Kasumi-1 (cell line): ENCODE measurements at places on chromosomes 6 and 20.
A peak's percentile ranks its signal among the peaks of the same experiment; 100 is the strongest.

GRCh38 chr6:159829526-159829925 is 29.4 kb downstream of the PNLDC1 start:
- DNase-seq = peak; percentile 82

DNA sequence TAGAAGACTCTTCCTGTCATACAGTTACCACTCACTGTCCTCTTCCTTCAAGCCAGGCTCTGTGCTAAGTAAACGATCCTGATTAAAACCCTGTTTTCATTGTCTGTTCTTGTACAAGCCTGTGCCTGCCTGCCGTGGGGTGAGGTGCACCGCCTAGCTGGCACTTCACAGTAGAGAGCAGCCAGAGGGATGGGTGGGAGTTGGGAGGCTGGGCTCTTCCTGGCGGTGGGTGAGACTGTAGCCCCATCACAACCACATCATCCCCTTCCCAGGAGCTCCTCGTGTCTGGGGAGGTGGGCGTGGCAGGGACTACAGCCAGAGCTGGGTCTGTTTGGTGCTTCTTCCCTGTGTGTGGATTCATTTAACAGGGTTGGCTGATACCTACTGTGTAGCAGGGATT is 382.0 kb downstream of the TAF4 start:
- no peak for DNase-seq

GRCh38 chr6:46104209-46104608 is 25.6 kb upstream of the ENPP4 start:
- no peak for DNase-seq

- no peak for DNase-seq
These were observed 22.0 kb upstream of the L3MBTL3 start for GRCh38 chr6:129996387-129996786.

- DNase-seq = no peak
These were observed 4.4 kb downstream of the SMIM13 start for GRCh38 chr6:11098004-11098403.

DNA sequence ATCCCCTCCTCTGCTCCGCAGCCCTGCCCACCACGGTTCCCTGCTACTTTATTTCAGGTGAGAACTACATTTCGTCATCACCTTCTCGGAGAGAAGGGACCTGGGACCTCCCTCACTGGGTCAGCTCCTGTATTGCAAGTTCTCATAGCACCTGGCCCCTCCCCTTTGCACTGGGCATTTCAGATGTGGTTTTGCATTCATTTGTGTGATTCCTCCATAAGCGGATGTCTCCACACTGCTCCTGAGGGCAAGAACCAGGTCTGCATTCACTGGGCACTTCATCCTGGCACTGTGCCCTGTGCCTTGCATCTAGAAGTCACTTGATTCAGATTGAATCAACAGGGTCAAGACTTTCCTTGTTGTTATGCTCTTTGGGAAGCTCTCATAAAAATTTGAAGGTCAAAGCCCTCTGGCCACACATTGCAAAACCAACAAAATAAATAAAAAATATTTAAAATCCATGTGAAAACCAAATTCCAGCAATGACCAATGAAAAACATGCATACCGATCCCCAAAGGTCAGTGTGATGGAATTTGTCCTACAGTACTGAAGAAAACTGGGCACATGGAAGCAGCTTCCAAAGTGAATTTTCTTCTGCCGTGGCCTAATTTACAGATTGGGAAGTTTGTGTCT is 89.1 kb upstream of the F13A1 start:
- DNase-seq = no peak

- peak; percentile 59 for DNase-seq
These were observed 231.9 kb downstream of the PKHD1 start for GRCh38 chr6:51855310-51856082.

DNA sequence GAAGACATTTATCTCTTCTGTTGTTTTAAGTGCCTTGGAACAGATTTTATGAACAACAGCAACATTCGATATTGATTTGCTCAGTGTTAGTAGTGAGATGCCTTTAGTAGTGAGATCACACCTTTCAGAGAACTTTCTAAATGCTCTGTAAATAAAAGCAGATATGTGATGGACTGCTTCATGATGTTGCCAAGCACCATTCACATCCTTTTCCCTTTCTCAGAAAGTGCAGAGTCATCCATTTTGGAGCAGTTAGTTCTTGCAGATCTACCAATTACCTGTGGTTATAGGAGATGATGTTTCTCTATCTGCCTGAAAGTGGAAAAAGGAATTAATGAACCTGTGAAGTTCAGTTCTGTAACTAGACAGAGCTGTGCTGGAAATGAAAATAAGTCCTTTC is 27.0 kb downstream of the CBFA2T2 start:
- DNase-seq = no peak

GRCh38 chr6:148445620-148446019 is 103.0 kb downstream of the SASH1 start:
- DNase-seq = no peak
